Prostate gland (tissue), 2 donors: ENCODE measurements at places on chromosomes 12 and 14. TPM values are rescaled to one million over a fixed set of nuclear protein-coding genes. Genes with fewer than 3 reads are reported as not detected.
A peak's percentile ranks its signal among the peaks of the same experiment; 100 is the strongest.

DNA sequence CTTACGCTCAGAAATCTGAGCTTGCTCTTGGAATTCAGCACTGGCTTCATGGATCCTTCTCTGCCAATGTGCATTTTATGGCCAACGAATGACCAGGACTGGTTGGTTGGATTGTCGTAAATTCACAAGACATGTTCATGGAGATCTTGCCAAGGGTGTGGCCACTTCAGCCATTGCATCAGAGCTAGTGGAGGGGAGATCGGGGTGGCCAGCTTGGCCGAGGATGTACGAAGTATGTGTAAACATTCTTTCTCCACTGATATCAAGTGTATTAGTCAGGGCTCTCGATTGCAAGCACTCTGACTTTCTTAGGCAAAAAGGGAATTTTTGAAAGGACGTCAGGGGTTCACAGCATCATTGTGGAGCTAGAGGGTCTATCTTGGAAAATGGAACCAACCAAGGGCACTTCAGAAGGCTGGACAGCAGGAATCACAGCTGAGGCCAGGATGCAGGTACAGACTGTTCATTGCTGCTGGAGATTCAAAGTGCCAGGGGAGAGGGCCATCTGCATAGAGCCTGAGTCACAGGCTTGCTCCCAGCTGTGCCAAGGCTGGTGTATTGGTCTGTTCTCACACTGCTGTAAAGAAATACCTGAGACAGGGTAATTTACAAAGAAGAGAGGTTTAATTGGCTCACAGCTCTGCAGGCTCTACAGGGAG, 32.9 kb upstream of the ADGRD1 start:
- H3K4me1 ChIP-seq: no peaks in the 10 kb centered on the region
- no peaks in the 10 kb centered on the region for H3K36me3 ChIP-seq
- H3K27ac ChIP-seq: no peak overlapping the region
- no peaks in the 10 kb centered on the region for H3K27me3 ChIP-seq
- no peak overlapping the region for H3K4me3 ChIP-seq

- H3K27me3 ChIP-seq: no peaks in the 10 kb centered on the region
- DNase-seq: no peak
- H3K4me3 ChIP-seq: no peak overlapping the region
Observed at GRCh38 chr12:21828136-21828775, 53.8 kb upstream of the KCNJ8 start.

GRCh38 chr14:45198551-45198950, 54.5 kb downstream of the MIS18BP1 start:
- H3K27me3 ChIP-seq: no peaks in the 10 kb centered on the region
- no peaks in the 10 kb centered on the region for H3K4me1 ChIP-seq
- no peak overlapping the region for H3K4me3 ChIP-seq
- H3K36me3 ChIP-seq: no peaks in the 10 kb centered on the region
- DNase-seq: peak; percentile 8

- no peaks in the 10 kb centered on the region for H3K4me1 ChIP-seq
- H3K27ac ChIP-seq: no peak overlapping the region
- H3K36me3 ChIP-seq: no peaks in the 10 kb centered on the region
- no peak for DNase-seq
Observed at GRCh38 chr14:76727384-76727783, 33.9 kb upstream of the VASH1 start.

DNA sequence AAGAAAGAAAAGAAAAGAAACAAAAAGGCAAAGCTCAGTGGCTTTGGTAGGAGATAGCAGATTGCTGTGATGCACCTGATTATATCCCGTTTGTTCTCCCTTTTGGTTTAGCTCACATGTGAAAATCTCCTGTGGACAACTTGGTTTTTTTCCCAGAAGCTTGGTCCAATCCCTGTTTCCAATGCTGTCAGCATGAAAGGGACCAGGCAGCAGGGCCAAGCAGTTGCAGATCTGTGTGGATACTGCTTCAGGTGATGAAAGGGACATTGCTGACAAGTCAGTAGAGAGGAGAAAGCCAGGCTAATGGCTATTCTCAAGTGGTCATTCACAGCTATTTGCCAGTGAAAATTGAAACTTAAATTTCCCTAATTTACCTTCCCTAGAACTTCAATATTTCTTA, 18.8 kb upstream of the SLCO1A2 start:
- no peak overlapping the region for H3K27ac ChIP-seq
- no peaks in the 10 kb centered on the region for H3K27me3 ChIP-seq
- no peaks in the 10 kb centered on the region for H3K36me3 ChIP-seq
- H3K4me1 ChIP-seq: no peaks in the 10 kb centered on the region

DNA sequence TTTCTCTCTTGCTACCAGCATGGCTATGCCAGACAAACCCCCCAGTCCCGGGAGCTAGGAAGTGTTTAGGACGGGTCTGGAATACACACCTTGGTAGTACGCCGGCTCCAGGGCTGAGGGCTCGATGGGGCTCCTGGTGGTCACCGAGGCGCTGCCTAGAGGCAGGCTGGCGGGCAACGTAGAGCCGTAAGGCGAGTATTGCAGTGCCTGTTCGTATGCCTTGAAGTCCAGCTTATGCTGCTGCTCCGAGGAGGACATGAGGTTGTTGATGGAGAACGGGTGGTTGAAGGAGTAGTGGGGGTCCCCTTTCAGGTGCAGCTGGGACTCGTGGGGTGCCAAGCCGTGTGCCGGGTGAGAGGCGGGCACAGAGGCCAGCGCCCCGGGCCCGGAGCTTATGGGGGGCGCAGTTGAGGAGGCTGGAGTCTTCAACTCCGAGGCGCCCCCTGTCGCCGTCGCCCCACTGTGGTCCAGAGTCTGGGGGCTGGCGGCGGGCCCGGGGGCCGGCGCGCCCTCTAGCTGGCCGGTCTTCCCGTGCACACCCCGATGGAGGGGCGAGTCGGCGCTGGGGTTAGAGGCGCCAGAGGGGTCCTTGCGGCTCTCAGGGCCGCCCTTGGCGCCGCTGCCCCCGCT, 3.6 kb downstream of the FOXA1 start:
- H3K27me3 ChIP-seq: no peaks in the 10 kb centered on the region
- H3K36me3 ChIP-seq: no peaks in the 10 kb centered on the region
- H3K4me1 ChIP-seq: no peaks in the 10 kb centered on the region

DNA sequence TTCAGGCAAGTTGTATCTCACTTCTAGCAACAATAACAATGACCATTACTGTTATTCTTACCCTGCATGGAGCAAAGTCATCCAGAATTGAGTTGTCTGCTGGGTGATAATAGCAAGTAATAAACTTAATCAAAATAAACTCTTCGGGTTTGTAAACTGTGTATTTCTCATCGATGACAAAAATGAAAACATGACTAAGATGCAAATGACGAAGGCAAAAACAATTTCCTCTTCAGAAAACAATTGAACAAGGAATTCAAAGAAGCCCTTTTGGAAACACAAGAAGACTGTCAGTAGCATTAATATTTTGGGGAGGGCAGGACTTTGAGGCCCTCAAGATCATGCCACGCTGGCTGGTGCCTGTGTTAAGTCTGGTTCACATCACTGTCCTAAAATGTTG, 232.0 kb downstream of the BTG1 start:
- no peaks in the 10 kb centered on the region for H3K4me1 ChIP-seq
- H3K4me3 ChIP-seq: no peak overlapping the region
- no peak for DNase-seq
- no peaks in the 10 kb centered on the region for H3K27me3 ChIP-seq
- no peak overlapping the region for H3K27ac ChIP-seq
- H3K36me3 ChIP-seq: no peaks in the 10 kb centered on the region

DNA sequence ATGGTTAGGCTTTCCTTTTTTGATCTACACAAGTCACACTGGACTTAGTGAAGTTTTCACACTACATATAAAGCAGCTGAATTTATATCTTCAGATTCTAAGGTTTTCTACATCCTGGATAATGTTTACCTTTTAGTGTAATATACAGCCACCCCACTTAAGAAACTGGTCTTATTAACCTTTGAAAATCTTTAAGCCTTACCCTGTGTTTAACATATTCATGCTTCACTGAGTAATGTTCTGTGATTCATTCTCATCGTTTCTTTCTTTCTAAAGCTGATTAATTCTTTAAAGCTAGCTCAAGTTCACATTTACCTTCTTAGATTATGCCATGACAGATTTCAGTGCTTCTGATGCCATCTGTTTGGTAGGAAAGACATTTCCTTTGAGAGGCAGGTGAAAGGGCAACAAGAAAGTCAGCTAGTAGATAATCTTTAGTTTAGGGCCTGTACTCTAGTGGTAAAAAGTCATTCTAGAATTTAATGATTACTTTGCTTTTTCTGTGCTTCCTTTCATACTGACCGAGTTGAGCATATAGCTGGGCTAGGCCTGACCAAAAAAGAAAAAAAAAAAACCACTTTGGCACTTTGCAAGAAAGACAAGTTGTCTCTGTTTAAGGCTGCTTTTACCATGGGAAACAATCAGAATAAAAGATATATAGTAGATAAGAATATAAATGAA, 690.9 kb upstream of the FBXO33 start:
- no peaks in the 10 kb centered on the region for H3K4me1 ChIP-seq
- no peak for DNase-seq
- no peaks in the 10 kb centered on the region for H3K36me3 ChIP-seq
- H3K27ac ChIP-seq: no peak overlapping the region

DNA sequence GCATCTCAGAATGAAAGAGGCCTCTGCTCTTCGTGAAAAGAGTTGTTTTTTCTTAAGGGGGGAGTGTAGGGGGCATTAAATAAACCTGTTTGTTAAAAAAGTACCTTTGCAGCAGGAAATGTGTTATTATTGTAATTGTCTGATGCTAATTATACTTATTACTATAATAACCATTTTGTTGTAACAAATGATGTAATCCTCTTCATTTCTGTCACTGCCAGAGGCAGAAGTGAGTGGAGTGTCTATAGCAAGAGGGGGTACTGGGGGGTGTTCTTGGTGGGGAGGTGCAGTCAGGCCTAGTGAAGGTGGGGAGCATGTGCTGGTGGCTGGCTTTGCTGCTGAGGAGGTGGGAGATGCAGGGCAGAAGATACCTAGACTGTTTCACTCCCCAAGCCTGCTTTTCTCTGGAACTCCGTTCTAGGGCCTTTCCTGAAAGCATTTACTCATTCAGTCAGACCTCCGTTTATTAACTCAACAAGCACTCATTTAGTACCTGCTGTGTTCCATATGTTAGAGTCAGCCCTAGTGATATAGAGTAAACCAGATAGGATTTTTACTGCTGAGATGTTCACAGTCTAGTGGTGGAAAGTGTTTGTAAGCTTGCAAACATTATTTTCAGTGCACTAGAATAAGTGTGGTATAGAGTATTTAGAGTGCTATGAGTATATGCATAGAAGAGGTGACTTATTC, 77.5 kb upstream of the CISTR start:
- no peaks in the 10 kb centered on the region for H3K4me1 ChIP-seq
- H3K27ac ChIP-seq: no peak overlapping the region
- no peak for DNase-seq
- H3K27me3 ChIP-seq: no peaks in the 10 kb centered on the region
- no peak overlapping the region for H3K4me3 ChIP-seq

DNA sequence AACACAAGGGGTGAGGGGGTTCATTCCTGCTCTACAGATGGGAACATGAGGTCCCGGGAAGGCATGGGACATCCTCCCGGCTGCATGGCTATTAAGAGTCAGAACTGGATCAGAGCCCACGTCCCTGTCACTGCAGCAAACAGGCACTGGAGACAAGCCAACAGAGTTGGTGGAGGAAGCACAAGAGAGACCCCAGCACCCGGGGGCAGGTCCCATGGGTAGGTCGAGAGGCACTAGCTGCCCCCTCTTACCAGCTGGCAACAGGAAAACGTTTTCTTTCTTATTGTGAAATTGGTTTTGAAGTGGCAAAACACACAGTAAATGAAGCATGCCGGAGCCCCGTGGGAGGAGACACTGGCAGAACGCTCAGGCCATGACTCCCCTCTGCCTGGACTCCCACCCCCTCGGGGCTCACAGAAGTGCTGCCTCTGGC, 43.6 kb downstream of the SYNE3 start:
- H3K4me1 ChIP-seq: peaks cover 1% of the 10 kb centered on the region
- no peaks in the 10 kb centered on the region for H3K36me3 ChIP-seq
- no peak overlapping the region for H3K27ac ChIP-seq
- DNase-seq: no peak

DNA sequence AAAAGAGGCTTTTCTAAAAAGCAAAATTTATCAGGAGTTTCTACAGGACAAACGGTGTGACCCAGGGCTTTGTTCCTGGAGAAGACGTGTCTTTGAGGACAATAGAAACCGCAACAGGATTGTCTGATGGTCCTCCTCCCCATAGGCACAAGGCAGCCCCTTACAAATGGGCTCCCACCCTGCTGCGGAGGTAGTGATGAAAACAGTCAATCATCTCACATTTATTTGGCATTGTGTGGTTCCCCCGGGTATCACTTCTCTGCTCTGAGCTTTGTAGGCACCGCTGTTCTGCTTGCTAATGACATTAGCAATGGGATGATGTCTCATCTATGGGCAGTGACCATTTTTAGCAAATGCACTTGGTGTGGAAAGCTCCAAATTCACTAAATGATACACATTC, 155.5 kb upstream of the TMPO start:
- no peaks in the 10 kb centered on the region for H3K36me3 ChIP-seq
- DNase-seq: no peak
- no peaks in the 10 kb centered on the region for H3K27me3 ChIP-seq
- no peak overlapping the region for H3K4me3 ChIP-seq
- H3K27ac ChIP-seq: no peak overlapping the region
- no peaks in the 10 kb centered on the region for H3K4me1 ChIP-seq

DNA sequence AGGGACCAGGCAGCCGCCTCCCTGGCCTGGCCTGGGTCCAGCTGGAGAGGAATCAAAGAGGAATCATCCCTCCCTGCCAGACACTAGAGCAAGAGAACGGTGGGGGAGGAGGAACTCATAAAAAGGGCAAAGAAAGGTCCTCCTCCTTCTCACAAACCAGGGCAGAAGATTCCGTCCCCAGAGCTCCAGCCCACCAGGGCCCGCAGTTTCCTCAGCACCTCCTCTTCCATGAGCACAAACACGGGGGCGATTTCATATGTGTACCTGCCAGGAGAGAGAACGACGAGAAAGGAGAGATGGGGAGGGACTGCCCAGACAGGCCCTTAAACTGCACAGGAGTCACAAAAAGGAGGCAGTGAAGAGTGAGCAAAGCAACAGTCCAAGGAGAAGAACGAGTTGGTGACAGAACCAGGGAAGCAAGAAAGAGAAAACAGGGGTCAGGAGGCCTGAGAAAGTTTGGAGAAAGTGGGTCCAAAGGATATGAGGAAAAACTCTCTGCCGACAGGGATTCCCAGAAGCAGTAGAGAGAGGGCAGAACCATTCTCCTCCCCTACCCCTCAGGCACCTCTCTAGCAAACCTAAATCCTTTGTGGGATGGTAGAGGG, 8.7 kb upstream of the ZNF740 start:
- H3K27me3 ChIP-seq: no peaks in the 10 kb centered on the region
- no peaks in the 10 kb centered on the region for H3K36me3 ChIP-seq
- peak overlapping the region; percentile 6 for H3K27ac ChIP-seq
- DNase-seq: peak; percentile 47

GRCh38 chr12:71981149-71981548, 42.5 kb downstream of the TPH2 start:
- no peak for DNase-seq
- no peaks in the 10 kb centered on the region for H3K4me1 ChIP-seq
- no peaks in the 10 kb centered on the region for H3K27me3 ChIP-seq

GRCh38 chr12:54175200-54175963, 13.4 kb downstream of the SMUG1 start:
- H3K27ac ChIP-seq: no peak overlapping the region
- no peak for DNase-seq
- no peaks in the 10 kb centered on the region for H3K4me1 ChIP-seq
- H3K36me3 ChIP-seq: no peaks in the 10 kb centered on the region

GRCh38 chr12:131380965-131381705, 329.8 kb upstream of the SFSWAP start:
- no peak for DNase-seq
- no peaks in the 10 kb centered on the region for H3K36me3 ChIP-seq
- no peak overlapping the region for H3K4me3 ChIP-seq
- H3K27me3 ChIP-seq: peaks cover 19% of the 10 kb centered on the region

CCDC197 gene
- not detected for total RNA-seq

ACOT4 gene
- total RNA-seq: 2.1 TPM

METAP2 gene
- total RNA-seq: 46.4 TPM

LTB4R gene
- total RNA-seq: 11.8 TPM

DAZAP2 gene
- total RNA-seq: 299 TPM

ART4 gene
- 0.68 TPM for total RNA-seq

DDX23 gene
- total RNA-seq: 87.2 TPM
